ENCODE measurements at places on chromosomes 16 and 17.

DNA sequence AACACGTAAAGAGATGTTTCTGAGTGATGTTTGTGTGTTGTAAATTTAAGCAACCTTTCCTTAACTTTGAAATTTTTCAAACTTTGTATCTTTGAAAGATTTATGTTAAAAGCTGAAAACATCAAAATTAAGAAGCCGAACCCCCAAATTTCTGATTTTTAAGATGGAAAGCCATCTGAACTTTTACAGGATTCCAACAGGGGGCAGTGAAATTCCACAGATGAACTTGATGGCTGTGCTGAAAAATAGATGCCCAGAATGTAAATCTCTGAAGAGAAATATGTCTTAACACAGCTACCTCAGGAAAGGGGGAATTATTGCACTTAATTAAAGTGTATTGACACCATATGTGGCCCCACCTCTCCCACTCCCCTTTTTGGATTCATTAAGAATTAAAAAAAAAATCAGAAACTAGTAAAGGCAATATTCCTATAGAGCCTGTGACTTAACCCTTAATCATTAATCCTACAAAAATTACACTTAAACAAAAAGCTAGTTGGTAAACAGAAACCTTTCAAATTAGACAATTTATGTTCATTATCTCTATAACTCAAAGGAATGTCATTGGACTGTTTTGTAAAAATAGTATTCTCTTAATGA is 597.9 kb downstream of the KCNJ2 start:
- DNase-seq, result no peak

DNA sequence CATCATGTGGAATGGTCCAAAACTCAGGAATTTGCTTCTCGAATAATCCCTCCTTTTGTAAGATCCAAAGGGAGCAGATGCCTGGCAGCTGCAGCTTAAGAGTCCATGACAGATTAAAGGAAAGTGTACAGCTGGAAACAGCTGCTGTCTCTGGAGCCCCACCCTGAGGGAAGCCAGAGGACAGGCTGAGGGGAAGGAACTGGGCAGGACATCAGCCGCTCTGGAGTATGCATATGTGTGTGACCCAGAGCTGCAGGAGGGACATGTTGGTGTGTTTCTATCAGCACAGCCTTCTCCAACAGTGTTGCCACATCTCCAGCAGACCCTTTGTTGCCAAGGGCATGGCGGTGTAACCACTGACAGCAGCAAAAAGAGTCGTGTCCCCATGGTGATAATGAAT is 46.2 kb downstream of the CYB561 start:
- no peak for DNase-seq

- no peak for DNase-seq
Measured at GRCh38 chr16:30027588-30028437, 3.3 kb downstream of the TLCD3B start.

DNA sequence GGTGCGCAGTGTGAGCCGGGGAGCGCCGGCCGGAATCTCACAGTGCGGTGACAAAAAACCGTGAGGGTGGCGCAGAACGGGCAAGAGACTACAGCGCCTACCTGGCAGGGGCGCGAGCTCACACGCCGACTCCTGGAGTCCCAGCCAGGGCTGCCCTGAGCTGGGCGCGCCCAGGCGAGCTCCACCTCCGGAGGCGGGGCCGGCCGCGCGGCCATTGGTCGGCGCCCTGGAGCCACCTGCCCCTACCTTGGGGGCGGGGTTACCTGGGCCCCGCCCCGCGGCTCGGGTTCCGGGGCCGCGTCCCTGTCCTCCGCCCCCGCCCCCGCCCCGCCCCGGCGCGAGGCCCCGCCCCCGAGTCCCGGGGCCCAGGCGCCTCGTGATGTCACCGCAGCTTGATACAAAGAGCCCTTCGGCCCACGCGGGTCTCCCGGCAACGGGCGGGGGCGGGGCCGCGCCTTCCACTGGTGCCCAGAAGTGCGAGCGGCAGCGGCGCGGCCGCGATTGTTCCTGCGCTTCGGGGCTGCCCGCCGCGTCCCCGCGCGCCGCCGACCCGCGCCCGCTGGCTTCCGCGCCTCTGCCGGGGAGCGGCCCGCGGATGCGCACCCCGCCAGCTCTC is 96.3 kb downstream of the RAB11FIP4 start:
- DNase-seq, result peak; percentile 92

DNA sequence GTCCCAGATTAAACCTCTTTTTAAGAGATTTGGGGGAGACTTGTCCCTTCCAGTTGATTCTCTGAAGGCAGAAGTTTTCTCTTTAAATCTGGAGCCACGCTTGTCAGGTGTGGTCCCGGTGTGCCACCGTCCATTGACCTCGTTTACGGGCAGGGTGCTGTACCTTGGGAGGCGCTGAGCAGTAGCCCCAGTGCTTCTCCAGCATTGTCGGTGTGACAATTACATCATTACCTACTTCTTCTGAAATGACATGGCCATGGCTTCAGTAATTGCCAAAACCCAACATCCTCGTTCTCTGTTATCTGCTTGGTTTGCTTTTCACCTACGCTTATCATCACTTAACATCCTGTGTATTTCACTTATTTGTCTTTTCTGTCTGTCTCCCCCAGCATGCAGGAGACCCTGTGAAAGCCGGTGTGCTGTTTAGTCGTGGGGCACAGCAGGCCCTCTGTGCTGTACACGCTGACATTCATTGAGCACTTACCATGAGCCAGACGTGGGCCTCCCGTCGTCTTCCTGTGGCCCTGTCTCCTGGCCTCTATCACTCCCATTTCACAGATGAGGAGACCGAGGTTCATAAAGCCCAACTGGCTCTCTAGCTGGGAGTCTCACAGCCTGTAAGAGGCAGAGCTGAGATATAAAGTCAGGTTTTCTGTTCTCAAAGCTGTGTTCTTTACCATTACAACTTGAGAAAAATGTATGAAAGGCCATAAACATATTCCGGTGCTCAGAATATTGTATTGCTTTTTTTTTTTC is 143.9 kb downstream of the CMIP start:
- no peak for DNase-seq

DNA sequence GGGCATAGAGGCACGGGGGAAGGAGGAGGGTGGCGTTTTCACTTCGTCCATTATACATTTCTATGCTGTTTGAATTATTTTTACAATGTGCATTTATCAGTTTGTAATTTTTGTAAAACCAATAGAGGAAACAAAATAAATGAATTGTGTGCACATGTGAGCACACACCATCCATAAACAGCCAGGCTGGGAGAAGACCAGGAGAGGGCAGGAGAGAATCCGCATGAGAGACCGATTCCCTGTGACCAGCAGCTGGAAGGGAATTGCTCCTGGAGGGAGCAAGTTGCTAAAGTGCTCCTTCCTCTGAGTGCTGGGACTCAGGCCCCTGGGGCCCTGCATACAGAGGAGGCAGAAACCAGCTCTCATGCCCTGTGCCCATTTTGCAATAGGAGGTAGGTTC is 126.0 kb downstream of the ABCC12 start:
- DNase-seq, result no peak

DNA sequence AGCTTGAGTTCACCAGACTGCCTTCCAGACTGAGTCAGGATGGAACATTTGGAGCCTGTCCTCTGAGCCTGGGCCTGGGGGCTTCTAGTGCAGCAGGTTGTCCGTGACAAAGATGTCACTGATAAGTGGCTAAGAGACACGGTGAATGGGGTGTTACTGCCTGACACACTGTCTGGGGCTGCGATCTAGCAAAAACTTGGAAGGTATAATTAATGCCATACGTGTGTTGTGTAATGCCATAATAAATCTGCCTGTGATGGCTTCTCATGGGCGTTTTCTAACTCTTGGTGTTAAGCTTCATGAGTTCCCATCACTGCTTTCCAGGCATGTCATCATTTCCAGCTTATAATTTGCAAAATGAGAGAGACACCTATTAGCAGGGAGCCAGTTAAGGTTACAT is 215.4 kb downstream of the UTP18 start:
- DNase-seq, result no peak

GRCh38 chr17:43517615-43518386 is 28.3 kb downstream of the ETV4 start:
- DNase-seq, result no peak

- no peak for DNase-seq
Measured at GRCh38 chr16:85621698-85622428, 8.7 kb downstream of the GSE1 start.

GRCh38 chr17:31130286-31131224 is 35.8 kb downstream of the NF1 start:
- no peak for DNase-seq

- no peak for DNase-seq
Measured at GRCh38 chr16:76193906-76194615, 83.1 kb upstream of the CNTNAP4 start.

DNA sequence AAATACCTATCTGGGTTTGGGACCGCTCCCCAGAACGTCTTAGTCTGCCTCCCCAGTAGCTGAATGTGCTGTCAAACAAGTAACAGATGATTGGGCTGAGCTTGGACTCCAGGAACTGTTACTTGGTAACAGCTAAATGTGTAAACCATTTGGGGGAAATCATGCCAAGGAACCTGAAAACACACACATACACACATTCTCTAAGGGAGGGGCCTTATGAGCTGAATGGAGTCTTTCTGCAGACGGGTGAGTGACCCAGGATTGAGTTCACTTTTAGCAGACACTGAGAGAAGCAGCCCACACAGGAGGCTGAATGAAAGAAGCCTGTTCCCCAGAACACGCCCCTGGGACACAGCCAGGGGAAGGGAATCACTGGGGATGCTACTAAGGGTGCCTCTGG is 1.6 kb downstream of the ACLY start:
- no peak for DNase-seq

GRCh38 chr16:89711601-89712273 is 9.0 kb downstream of the VPS9D1 start:
- DNase-seq, result peak; percentile 61

- DNase-seq, result no peak
Measured at GRCh38 chr16:83682116-83682867, 125.5 kb upstream of the HSBP1 start.

DNA sequence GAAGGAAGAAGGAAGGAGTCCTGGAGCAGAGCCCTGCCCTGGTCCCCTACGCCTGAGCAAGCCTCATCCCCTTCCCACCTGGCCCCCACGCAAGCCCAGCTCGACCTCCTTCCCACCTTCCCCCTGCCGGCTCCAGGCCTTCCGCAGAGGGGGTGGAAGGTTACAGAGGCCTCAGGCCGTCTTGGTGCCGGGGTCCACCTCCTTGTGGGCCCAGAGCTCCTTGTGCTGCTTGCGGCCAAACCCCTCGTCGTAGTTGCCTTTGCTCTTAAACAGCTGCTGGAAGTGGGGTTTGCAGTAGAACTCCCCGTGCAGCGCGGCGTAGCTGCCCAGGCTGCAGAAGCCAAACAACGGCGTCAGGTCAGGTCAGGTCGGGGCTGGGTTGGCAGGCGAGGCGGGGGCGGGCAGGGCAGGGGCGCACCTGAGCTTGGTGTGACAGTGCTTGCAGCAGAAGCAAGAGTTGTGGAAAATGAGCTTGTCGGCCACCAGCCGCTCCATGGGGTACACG is 1.5 kb downstream of the LIMD2 start:
- DNase-seq, result no peak

GRCh38 chr17:41456204-41456603 is 11.0 kb downstream of the KRT32 start:
- no peak for DNase-seq

DNA sequence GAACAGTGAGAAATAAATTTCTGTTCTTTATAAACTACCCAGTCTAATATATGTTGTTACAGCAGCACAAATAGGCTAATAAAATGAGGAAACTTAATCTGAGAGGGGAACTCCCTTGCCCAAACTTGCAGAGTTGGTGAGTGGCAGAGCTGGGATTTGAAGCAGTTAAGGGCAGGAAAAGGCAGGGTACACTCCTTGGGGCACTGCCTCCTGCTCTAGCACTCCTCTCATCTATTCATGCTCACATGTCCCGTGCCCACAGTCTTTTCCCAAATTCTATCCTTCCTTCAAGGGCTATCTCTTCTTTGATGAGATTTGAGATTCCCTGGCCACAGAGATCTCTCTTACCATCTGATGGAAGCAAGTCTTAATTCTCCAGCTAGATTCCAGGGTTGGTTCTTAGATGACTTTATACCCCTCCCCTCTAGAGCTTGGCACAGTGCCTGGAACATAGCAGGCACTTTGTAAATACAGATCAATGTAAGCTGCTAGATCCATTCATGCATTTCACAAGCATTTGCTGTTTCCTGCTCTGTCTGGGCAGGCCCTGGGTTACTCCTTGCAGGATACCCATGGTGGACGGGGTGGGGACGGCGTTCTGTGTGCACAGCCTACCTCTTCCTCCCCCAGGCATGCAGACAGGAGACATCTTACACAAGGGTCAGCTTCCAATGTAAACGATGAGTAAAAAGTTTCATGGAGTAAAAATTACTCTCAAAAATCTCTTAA is 39.2 kb upstream of the ABCC12 start:
- no peak for DNase-seq

GRCh38 chr17:78224231-78225087 is 7.0 kb upstream of the TMEM235 start:
- DNase-seq, result no peak

DNA sequence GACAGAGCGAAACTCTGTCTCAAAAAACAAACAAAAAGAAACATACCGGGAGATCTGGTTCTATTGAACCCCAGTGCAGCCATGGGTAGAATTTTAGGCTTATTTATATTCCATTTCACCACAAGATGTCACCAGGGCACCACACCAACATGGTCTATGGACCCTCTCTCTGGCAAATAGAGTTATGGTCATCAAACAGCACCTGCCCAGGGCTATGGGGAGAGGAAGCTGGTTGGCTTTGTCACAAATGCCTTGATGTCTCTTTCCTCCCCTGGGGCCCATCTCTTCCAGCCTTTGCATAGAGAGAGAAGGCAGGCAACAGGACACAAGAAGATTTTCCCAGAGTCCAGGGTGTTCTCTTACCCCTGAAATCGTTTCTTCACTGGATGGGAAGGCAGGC is 128.4 kb downstream of the WWOX start:
- no peak for DNase-seq

GRCh38 chr17:19549746-19550623 is 16.3 kb downstream of the SLC47A1 start:
- no peak for DNase-seq

DNA sequence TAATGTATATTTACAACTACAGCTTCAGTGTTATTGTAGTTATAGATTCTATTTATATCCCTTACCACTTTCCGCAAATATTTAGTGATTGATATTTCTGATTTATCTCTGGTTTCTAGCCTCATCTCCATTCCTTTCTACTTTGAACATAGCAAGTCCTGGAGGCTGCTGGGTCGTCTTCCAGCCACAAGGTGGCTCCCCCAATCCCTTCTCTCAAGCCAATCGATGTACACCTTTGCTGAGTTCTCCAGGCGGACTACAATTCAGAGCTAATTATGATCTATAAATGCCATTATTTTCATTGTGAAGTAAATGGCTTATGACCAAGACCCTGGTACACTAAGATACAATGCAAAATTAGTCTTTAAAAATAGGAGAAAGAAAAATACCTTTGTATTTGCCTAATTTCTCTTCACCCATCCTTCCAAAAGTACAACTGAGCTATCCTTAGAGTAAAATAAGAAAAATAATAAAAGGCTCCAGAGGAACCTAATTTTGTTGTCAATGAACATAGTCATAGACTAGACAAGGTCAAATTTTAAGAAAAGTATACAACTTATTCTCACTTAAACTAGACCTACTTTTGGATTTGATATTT is 122.1 kb downstream of the SKAP1 start:
- peak; percentile 40 for DNase-seq

- DNase-seq, result no peak
Measured at GRCh38 chr17:78196716-78197115, 9.6 kb downstream of the AFMID start.

GRCh38 chr16:31471875-31472708 is at the start of gene TGFB1I1:
Gene TGFB1I1, plus strand, starts transcription at chr16:31472152. Its CDS starts 37 bp downstream, at chr16:31472189.
- no peak for DNase-seq

All from naive B cell (primary cell).